ENCODE measurements at places on chromosomes 1 and 21.
A peak's percentile ranks its signal among the peaks of the same experiment; 100 is the strongest.

GRCh38 chr1:166721145-166721544 lies 118.1 kb upstream of the POGK start:
- no peak for DNase-seq

- DNase-seq, result no peak
Observed at GRCh38 chr1:11256299-11256698, 6.1 kb downstream of the MTOR start.

- DNase-seq, result peak; percentile 90
Observed at GRCh38 chr1:34113887-34114286, 51.1 kb downstream of the CSMD2 start.

- no peak for DNase-seq
Observed at GRCh38 chr1:87295445-87296110, 33.1 kb upstream of the LMO4 start.

GRCh38 chr1:6157132-6157527 lies 23.0 kb downstream of the CHD5 start:
- no peak for DNase-seq

DNA sequence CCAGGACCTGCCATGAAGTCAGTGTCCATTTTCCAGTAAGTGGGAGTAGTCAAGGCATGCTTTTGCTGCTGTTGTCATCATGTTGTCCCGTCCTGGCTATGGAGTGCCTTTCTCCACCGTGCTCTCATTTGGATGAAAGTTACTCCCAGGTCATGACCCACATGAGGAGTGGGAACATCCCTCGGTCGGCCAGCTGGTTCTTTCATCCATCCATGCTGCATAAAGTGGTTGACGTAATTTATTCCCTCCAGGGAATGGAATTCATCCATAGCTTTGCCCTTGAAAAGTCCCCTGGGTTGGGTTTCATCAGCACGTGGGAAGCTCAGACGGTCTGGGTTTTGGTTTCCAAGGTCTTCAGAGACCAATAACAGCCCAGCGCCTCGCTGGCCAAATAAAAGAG lies 11.6 kb downstream of the PLA2G2A start:
- DNase-seq, result no peak

GRCh38 chr1:3868464-3869006 lies 11.3 kb downstream of the DFFB start:
- DNase-seq, result no peak

GRCh38 chr1:48405940-48406339 lies 66.1 kb downstream of the SPATA6 start:
- DNase-seq, result no peak

GRCh38 chr1:201295346-201295745 lies 12.0 kb downstream of the PKP1 start:
- DNase-seq, result no peak

- no peak for DNase-seq
Observed at GRCh38 chr1:245829826-245830225, 675.0 kb downstream of the KIF26B start.
